ENCODE measurements at places on chromosomes 11 and 22.

GRCh38 chr11:20477418-20478090 is 90.0 kb downstream of the PRMT3 start:
- DNase-seq = no peak

- DNase-seq = no peak
These were observed 27.2 kb downstream of the RPS6KA4 start for GRCh38 chr11:64385945-64386704.

- no peak for DNase-seq
These were observed 26.4 kb downstream of the ISX start for GRCh38 chr22:35092406-35092805.

DNA sequence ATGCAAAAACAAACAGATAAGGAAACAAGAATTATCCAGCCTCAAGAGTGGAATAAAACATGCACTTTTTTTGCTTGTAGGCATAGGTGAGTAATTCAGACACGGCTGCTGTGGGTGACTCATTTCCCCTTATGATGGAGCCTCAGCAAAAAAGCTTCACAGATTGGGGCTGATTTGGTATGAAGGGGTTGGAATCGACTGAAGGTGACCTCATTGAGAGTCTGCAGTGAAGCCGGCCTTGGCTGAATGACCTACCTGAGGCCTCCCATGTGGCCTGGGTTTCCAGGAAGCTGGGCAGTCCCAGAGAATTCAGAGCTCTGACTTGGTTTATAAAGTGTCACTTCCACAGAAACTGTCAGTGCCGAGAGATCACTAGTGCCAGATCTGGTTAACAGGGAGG is 34.2 kb upstream of the VPREB1 start:
- no peak for DNase-seq

GRCh38 chr11:44876906-44877305 is 73.8 kb downstream of the TP53I11 start:
- no peak for DNase-seq

- no peak for DNase-seq
These were observed 68.6 kb upstream of the SORL1-AS1 start for GRCh38 chr11:121521145-121522042.

GRCh38 chr22:32469799-32470212 is 4.8 kb upstream of the FBXO7 start:
- no peak for DNase-seq

- no peak for DNase-seq
These were observed 22.7 kb downstream of the IFT27 start for GRCh38 chr22:36753120-36753802.

GRCh38 chr22:22810018-22810427 is 77.6 kb upstream of the IGLL5 start:
- DNase-seq = no peak

GRCh38 chr11:74638869-74639268 is 46.5 kb downstream of the POLD3 start:
- no peak for DNase-seq

DNA sequence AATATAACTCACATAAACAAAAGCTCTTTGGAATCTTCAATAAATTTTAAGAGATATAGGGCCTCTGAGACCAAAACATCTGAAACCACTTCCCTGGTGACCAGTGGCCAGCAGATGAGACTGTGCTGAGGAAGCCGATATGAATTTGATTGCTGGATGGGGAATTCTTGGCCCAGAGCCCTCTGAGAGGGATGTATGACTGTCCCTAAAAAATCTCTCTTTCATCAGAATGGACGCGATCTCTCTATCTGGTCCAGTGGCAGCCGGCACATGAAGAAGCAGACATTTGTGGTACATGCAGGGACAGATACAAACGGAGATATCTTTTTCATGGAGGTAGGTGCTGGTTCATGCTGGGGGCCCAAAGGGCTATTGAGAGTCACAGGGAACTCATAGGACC is 37.5 kb downstream of the MYBPC3 start:
- no peak for DNase-seq

DNA sequence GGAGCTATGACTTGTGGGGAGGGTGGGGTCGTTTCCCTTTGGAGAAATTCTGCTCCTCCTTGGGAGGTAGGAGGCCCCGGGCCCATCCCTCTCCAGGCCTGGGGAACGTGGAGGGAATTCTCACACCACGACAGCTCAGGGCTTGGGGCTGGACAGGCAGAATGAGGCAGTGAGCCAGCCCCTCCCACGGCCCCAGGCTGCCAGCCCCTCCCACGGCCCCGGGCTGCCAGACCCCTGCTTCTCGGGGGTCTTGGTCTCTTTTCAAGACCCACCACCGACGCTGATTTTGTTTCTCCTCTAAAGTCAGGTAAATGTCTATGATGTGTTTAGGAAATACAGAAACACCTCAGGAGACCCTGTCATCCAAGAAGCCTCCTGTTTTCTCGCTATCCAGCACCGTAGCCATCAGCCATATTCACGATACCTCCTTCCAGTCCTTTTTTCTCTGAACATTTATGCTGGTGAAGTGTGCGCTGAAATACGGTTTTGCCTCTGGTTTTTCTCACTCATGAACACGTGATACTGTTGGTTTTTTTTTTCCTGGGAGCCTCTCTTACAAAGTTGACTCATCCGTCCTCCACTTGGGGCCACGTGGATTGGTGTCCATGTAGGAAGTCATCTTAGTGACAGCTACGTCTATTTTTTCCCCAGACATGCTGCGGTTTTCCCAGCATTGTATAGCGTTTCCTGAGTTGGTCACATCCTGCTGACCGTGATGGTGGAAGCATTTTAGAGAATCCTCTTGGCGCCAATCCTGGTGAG is 1219.6 kb downstream of the BRD1 start:
- no peak for DNase-seq

GRCh38 chr11:60996381-60997138 is 25.1 kb downstream of the CD6 start:
- DNase-seq = no peak

DNA sequence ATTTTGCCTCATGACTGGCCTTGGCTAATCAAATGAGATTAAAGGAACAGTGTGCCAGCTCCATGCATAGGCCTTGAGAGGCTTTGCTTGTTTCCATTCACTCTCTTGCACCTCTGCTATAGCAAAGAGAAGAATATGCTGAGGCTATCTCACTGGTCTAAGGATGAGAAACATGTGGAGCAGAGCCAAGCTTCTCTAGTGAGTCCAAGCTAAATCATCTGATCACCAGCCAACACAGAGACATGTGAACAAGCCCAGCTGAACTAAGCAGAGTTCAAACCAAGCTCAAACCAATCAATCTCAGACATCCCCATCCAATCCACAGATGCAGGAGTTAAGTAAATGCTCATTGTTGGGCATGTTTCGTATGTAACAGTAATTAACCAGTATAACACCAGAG is 69.4 kb upstream of the API5 start:
- DNase-seq = no peak

DNA sequence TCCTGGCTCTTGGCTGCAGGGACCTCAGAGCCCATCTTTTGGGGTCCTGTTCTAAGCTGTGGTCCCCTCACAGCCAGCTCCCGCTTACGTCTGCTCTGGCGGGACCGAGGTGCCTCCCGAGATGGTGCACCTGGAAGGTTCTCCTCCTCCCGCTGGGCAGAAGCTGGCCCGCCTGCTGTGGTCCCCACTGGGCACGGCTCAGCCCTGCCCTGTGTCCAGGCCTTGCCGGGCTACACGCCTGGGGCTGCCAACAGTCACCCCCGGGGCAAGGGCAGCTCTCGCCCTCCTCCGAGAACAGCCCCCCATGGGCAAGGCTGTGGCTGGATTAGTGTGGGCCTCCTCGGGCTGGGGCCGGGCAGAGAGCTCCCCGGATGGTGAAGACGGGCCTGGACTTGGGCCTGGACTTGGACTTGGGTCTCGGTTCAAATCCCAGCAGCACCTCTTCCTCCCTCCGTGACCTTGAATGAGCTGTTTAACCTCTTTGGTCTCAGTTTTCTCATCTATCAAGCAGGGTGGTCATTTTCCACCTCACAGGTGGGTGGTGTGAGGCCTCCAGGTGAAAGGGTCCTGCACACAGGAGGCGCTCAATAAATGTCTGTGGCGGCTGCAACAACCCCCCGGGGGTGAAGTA is 998 bp downstream of the BAIAP2L2 start:
- no peak for DNase-seq

DNA sequence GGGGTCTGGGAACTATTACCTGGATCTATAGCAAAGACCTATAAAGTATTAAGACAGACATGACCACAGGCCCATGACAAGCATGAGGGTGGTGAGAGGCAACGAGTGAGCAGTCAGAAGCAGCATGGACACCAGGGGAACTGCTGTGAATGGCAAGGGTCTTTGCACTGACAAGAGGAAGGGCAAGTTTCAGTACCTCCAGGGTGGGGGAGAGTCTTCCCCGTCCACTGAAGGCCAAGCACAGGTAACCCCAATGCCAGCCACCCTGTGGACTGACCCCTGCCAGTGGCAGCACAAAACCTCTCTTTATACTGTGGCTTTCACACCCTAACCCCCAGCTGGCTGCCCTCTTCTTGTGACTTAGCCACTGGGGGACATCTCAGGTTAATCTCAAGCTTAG is 55.5 kb downstream of the CHST1 start:
- no peak for DNase-seq

DNA sequence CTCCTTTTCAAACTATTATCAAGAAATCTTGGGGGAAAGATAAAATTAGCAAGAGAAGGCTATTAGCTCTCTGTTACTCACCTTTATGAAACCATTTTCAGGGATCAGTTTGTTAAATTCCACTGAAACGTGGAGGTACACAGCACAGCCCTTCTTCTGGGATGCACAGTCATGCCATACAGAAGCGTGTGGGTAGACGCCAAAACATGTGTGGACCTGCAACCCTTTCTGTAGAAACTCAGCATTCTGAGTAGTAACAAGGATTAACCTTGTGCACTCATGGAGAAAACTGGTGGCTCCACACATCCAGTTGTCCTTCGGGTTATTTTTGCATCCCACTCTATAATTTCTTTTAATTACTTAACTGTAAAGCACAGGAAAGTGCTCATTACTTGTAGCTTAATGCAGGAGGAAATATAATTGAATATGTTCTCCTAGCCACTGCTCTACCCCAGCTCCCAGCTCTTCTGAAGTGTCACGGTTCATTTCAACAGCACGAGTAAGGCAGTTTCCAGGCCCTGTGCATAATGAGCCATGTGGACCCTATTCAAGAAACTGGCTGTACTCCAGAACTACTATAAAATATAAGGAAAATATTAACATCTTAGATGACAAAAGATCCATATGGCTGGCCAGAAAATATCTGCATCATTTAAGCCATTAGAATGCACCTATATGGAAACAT is 26.1 kb downstream of the BDNF start:
- DNase-seq = no peak

- DNase-seq = no peak
These were observed 2.1 kb downstream of the GRIK4 start for GRCh38 chr11:120513436-120514315.

DNA sequence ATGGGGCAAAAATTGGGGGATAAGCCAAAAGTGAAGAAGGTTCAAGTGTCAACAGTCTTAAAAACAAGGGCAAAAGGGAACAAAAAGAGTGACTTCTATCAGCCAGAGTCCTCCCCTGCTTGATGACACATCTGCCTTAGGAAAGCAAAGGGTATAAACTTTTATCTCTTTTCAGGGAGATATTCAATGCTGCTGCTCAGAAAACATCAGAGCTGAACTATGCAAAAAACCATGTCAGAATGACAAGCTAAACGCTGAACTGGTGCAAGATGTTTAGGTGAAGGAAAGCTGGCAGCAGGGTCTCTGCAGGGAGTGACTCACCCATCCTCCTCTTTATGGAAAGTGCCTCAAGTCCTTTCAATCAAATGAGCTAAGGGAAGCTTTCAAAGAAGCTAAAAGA is 24.7 kb downstream of the ALG9 start:
- DNase-seq = no peak

- no peak for DNase-seq
These were observed 23.3 kb downstream of the ST3GAL4 start for GRCh38 chr11:126378763-126379162.

DNA sequence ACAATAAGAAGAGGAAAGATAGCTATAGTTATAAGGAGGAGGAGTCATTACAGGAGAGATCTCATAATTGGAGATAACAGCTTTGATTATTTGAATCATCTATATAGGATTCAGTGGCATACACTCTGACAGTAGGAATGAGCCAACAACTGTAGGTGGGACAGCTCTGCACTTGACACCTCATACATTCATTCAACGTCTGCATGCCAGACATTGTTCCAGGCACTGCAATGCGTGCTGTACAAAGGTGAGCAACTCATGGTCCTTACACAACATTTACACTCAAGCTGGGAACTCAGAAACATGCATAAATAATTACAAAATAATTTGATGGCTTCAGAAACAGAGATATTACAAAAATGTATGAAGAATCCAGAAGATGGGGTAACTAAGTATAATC is 154.3 kb downstream of the MSANTD4 start:
- DNase-seq = no peak

- no peak for DNase-seq
These were observed 308.4 kb downstream of the BRD1 start for GRCh38 chr22:49519117-49519737.

DNA sequence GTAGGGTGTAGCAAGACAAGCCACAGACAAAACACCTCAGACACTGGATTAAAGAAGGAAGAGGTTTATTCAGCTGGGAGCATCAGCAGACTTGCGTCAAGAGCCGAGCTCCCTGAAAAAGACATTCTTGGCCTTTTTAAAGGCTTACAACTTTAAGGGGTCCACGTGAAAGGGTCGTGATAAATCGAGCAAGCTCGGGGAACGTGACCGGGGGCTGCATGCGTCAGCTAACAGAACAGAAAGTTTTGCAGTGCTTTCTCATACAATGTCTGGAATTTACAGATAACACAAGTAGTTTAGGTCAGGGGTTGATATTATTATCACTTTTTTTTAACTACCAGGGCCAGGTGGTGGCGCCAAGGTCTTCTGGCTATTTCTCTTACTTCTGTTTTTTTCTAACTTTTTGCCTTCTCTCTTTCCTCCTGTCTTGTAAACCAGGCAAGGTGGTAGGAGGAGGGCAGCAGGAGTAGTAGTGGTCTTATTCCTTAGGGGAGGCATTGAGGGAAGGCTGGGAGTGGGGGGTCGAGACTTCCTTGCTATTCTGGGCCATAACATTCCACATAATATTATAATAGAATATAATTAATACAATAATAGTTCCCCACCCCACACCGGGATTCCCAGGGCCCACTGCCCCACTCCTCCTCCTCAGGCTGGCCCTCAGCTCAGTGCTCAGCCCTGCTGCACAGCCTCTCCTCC is 587 bp upstream of the ALDH3B1 start:
- DNase-seq = no peak

DNA sequence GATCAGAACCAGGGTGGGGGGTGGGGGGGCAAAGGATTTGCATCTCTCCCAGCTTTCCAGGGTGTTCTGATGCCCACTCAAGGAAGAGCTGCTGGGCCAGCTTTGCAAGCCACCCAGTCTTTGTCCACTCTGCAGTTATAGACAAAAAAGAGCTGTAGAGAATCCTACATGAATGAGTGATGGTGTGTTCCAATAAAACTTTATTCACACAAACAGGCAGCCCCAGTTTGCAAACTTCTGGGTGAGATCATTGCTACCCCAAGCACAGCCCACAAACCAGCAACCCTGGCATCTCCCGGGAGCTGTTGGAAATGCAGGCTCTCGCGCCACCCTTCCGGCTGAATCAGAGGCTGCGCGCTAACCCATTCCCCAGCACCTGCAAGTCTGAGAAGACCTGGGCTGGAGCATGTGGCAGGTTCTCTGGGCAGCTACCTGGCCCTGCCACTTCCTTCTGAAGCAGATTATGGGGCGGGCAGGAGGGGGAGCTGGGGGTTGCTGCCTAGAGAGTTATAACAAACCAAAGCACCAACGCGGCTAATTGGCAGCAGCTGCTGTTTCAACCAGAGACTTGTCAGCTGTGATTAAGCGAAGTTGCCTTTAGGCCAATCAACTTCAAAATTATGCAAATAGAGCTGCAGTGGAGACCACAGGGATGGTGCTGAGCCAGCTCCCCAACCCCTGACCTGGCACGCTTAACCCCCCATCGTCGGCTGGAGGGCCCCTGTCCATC is 3.8 kb upstream of the SHISAL1 start:
- no peak for DNase-seq

- DNase-seq = peak; percentile 79
These were observed at the start of gene CD44 for GRCh38 chr11:35138943-35139721. CD44 (plus strand) TSS chr11:35139171; CDS start chr11:35139304, 133 bp downstream.
